ENCODE measurements at places on chromosomes 1 and 21.
A peak's percentile ranks its signal among the peaks of the same experiment; 100 is the strongest.

GRCh38 chr1:202756391-202756790 lies 46.1 kb upstream of the SYT2 start:
- peak; percentile 72 for DNase-seq

- DNase-seq, result peak; percentile 52
These were observed 434.6 kb upstream of the CHRM3 start for GRCh38 chr1:238951809-238952208.

- DNase-seq, result no peak
These were observed 162.4 kb downstream of the S1PR1 start for GRCh38 chr1:101399222-101399621.

DNA sequence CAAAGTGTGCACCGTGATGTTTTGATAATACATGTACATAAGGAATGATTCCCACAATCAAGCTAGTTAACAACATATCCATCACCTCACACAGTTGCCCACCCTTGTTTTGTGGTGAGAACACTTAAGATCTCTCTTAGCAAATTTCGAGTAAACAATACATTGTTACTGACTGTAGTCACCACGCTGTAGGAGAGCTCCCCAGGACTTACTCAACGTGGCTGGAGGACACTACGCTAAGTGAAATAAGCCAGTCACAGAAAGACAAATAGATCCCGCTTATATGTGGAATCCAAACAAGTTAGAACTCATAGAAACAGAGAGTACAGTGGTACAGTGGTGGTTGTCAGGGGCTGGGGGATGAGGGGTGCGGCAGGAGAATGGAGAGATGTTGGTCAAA lies 24.8 kb downstream of the GPR137B start:
- no peak for DNase-seq

- DNase-seq, result no peak
These were observed 4.5 kb downstream of the CDKN2C start for GRCh38 chr1:50974618-50974935.

DNA sequence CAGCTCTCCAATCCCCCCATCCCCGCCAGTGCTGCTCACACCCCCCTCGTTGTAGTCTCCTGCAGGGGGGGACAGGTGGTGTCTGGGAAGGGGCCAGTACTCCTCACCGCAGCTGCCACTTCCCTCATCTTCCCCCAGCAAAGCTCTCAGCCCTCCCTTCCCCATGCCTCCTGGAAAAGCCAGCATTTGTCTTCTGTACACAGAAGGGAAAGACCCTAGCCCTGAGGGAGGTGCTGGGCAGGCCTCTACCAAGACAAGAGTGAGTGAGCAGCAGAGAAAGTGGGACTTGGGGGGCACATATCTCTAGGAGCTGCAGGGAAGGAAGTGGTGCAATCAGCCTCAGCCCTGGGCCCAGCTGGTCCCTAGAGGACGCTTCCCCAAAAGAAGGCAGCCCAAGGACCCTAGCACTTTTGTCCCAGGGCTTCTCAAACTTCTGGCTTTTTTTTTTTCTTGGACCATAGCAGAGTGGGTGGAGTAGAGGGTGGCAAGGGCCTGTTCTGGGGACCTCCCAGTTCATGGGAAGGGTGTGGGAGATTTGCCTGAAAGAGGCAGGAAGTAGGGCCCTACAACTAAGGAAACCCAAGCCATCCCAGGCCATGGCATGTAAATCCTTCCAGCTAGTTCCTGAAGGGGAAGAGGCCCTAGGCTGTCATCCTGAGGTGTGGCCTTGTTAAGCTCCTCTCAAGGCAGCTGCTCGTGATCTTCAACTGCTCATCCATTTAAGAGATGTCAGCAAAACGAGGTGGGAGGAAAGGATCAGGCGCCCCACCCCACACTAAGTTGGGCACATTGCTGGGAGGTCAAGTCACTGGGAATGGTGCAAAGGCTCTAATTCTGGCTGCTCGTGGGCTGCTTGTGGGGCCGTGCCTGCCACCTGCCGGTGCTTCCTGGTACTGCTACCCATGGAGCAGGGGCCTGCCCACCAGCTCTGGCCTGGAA lies 12.6 kb downstream of the ZC3H12A start:
- DNase-seq, result peak; percentile 62

- DNase-seq, result peak; percentile 38
These were observed 453.3 kb downstream of the NUF2 start for GRCh38 chr1:163774978-163775620.

DNA sequence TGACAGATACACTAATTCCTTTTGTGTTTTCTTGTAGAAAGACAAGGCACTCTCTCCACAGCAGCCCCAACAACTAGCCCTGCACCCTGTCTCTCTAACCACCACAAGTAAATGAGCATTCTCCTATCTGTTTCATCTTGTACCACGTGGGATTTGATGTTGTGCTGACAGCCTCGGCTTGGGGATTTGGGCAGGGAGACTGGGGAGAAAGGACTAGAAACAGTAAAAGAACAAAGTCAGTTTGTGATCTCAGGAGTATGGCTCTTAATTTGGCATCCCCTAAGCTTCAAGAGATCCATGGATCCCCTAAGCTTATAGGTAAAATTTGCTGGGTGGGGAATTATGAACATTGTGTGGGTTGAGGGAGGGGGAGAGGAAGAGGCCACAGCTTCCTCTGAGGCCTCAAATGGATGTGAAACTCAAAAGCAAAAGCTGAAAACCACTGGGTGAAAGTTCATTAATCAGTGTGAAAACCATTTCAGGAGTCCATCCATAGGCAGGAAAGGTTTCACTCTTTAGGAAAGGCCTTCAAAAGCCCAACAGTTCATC lies 3.1 kb downstream of the C1orf162 start:
- DNase-seq, result no peak

DNA sequence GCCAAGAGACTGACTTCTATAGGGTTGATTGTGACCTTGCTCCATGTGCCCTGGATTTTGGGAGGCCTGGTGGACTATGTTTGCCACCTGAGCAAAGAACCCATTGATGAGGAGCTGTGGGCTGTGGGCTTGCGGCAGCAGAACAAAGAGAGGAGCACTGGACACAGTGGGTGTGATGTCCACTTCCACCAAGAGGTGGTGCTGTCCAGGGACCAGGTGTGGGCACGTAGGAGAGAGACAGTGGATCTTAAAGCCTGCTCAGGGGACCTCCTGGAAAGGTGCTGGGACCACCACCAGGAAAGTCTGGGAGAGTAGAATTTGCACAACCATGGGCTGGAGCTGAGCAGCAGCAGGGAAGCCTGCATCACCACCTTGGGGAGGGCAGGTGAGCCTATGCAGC lies 106.7 kb upstream of the ETS2 start:
- DNase-seq, result no peak

GRCh38 chr1:25754470-25755181 lies 45.4 kb upstream of the SELENON start:
- no peak for DNase-seq

- peak; percentile 66 for DNase-seq
These were observed 44.6 kb upstream of the CNN3 start for GRCh38 chr1:94971491-94971924.

GRCh38 chr1:118588566-118588965 lies 399.6 kb downstream of the TBX15 start:
- DNase-seq, result no peak

DNA sequence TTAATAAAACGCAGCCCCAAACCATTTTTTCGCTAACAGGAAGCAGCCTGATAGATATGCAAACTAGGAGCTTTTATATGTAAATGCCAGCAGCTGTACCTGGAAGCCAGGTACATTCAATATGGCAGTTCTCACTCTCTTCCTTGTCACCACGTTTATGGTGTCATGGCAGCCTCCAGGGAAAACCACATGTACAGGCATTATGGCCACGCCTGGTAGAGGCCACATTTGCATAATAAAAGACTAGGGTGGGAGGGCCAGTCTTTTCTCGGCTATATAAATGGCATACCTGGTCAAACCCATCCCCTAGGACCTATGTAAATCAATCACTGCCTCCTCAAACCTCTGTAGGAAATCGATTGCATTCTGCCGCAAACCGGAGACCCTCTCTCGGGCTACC lies 247.5 kb downstream of the NEGR1 start:
- no peak for DNase-seq

- DNase-seq, result no peak
These were observed 48.1 kb downstream of the TENT5C start for GRCh38 chr1:117653732-117654492.

DNA sequence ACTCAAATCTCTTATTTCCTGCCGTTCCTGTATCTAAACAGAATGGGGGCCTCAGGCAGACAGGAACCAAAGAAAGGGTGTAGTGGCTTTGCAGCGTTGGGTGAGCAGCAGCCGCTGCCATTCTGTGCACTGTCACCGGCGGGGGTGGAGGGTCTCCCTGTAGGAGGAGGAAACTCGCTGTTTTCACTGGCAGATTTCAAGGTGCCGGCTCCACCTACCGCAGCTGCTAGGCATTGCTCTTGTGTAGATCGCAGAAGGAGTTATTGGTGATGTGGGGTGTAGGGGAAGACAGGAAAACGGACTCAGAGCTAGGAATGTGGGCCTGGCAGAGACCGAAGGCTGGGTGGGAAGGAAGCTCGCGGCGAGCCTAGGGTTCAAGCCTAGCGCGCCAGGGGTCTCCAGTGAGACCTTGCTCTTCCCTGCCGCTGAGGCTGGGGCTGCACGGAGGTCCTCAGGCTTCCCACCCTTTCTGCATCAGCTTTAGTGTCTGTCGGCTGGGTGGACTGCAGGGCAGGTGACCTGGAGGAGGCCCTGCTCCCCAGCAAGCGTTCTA lies 20.8 kb downstream of the ATP5PO start:
- DNase-seq, result peak; percentile 89

- peak; percentile 96 for DNase-seq
These were observed 116.3 kb upstream of the COL6A1 start for GRCh38 chr21:45865106-45865835.

GRCh38 chr1:21680381-21680780 lies 11.2 kb upstream of the RAP1GAP start:
- DNase-seq, result no peak

- no peak for DNase-seq
These were observed 18.3 kb downstream of the IFI44 start for GRCh38 chr1:78667939-78668338.

- DNase-seq, result no peak
These were observed 57.9 kb downstream of the RASAL2 start for GRCh38 chr1:178151831-178152230.

DNA sequence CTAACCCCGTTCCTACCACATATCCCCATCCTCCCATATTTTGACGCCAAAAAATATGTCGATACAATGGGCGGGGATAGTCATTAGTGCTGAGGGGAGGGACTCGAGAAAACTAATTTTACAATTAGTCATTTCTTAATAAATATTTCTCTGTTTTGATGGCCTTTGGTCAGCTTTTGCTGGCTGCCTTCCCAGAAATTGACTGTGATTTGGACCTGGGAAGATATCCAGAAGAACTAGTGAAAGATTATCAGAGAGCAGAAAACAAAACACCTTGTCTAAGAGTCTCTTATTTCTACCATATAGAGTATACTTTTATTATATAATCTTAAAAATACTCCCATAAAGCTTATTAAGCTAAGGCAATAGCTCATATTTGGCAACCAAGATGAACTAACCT lies 247.6 kb downstream of the MRPL39 start:
- no peak for DNase-seq

DNA sequence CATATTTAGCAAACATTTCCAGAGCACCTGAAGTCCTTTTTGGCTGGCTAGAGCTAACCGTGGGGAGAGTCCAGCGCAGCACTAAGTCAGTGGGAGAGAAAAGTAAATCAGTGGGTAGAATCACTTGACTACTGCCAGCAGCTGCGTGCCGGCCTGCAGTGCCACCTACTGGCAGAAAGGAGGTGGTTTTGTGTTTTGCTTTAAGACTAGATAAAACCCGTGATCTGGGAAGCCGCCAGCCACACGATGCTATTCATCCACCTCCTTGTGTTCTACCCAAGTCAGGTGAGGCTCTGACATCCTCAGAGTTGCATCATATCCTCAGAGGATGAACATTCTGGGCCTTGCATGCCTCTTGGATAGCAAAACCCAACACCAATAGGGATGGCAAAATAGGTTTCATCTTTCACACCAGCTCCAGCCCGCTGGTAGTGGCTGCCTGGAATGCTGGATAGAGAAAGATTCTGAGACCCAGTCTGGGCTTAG lies 14.1 kb upstream of the HEYL start:
- DNase-seq, result peak; percentile 59
